ENCODE measurements at places on chromosomes 7 and 10.

- DNase-seq = no peak
Measured at GRCh38 chr10:2867788-2868299, 199.5 kb upstream of the PFKP start.

DNA sequence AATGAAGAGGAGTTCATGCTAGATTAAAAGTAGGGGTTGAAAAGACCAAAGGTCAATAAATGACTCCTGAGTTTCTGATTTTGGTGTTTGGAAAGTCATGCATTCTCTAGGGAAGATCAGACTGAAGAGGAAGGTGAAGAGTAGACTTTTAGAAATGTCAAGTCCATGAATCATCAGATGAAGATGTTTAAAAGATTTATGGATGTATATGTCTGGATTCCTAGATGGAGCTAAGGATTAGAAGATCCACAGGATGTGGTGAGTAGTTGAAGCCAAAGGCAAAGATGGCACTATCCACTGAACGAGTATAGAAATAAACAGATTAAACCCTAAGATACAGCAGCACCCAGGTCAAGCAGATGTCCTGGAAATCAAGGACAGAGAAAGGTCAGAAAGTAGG lies 298.5 kb downstream of the GPAM start:
- no peak for DNase-seq

- DNase-seq = no peak
Measured at GRCh38 chr10:89399956-89400355, 7.5 kb downstream of the IFIT1 start.

DNA sequence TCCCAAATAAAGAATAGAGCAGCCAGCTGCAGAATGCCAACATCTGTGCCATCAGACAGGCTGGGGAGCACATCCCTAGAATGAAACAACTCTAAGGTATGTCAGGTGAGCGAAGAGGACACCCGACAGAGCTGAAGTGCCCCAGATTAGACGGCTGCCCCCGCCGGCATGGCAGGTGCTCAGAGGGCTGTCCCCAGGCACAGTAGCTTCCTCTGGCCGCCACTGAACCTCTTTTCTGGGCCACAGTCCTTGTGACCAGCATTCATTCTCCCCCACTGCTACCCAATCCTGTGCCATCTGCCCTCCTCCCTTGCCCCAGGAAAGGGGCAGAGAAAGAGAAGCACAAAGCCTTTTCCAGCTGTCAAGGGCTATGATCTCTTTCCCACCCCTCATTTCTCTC lies 41.7 kb downstream of the RGS10 start:
- no peak for DNase-seq

DNA sequence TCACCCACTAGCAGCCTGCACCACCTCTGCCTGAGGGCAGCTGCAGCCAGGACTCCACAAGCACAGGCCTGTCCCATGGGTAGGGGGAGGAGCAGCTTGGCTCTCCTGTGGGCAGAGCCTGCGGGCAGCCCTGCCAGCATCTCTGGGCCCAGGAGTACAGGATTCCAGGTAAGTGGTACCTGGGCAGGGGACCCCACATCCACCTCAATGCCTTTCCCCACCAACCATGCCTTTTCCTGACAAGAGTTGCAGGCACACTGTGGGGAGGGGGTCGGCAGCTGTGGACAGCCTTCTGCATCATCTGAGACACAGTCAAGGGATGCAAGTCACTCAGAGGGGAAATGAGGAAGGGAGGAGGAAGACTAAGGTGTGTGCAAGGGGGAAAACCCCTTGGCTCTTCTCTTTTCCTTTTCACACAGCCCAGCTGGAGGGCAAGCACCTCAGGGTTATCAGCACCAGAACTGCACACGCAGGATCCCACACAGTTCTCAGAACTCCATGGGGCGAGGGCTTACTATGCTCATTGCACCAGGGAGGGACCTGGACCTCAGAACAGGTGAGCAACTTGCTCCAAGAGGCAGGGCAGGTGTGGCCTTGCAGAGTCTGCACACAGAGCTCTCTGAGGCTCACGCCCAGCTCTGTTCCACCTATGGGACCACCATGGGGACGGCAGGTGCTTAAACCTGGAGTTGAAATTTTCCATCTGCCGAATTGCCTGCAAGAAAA lies 16.5 kb upstream of the ANTXRL start:
- DNase-seq = no peak

DNA sequence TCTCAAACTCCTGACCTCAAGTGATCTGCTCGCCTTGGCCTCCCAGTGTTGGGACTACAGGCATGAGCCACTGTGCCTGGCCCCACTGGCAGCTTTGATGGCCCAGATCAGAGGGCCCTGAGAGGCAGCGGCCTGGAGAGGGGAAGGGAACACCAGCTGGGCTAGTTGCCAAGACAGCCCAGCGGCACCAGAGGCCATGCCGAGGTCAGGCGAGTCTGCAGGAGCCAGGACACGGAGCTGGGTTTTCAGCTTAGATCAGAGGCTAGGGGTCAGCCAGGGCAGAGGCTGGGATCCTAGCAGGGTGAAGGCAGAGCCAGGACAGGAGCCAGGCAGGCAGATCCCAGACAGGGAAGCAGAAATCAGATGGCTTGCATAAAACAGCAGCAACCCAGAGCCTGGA lies 92.9 kb downstream of the MYL10 start:
- DNase-seq = no peak

DNA sequence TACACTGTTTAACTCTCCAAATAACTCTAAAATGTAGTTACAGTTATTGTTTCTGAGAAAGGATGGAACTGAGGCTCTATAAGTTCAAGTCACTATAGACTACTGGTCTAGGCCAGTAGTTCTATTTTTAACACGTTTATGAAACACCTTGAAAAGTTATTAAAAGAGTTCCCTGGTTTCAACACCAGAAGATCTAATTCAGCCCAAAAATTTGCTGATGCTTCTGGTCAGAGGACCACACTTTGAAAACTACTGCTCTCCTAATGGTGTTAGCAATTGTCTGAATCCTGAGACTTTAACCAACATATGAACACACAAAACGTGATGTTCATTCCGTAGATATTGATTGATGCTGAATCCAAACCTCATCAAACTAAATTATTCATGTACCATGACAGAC lies 658.6 kb upstream of the STEAP1 start:
- DNase-seq = no peak

GRCh38 chr7:26048663-26049062 lies 103.3 kb upstream of the NFE2L3 start:
- no peak for DNase-seq

DNA sequence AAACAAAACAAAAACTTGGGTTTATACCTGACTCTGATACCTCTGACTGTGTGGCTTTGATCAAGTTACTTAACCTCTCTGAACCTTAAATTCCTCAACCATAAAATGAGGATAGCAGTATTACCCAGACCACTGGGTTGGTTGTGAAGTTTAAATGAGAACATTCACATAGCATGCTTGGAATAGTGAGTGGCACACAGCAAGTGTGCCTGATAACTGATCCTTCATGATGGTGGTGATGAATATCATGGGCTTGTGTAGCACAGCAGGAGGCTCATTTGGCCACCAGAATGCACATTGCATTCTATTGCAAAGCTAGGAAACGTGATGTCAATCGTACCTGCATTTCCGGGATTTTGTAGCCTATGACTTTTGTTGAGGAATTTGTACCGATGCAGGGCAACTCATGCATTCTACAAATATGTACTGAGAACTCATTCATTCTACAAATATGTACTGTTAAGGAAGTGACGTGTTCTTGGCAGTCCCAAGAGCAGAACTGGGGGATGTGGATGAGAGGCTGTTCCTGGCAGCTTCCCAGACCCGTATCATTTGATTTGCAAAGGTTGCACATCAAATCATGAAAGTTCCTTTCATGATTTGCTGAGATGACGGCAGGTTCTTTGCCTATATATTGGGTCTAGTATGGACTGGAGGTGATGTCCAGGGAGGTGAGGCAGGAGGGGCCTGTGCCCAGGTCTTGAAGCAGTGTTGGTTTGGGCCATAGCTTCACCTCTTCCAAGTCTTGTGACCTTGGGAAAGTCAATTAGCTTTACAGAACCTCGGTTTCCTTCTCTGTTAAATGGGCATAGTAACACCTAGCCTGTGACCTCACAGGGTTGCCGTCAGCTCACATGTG lies 94.6 kb upstream of the SMNDC1 start:
- DNase-seq = no peak

- DNase-seq = no peak
Measured at GRCh38 chr10:122650331-122650730, 49.3 kb downstream of the C10orf120 start.

All from stimulated activated CD8-positive, alpha-beta memory T cell treated with anti-CD3 and anti-CD28 coated beads, Interleukin-7, amount 100 ng/mL, for 1 hour (primary cell).